ENCODE measurements at places on chromosomes 7 and 10.
A peak's percentile ranks its signal among the peaks of the same experiment; 100 is the strongest.

GRCh38 chr7:130388671-130389070, 8.4 kb downstream of the CPA1 start:
- DNase-seq, result no peak

DNA sequence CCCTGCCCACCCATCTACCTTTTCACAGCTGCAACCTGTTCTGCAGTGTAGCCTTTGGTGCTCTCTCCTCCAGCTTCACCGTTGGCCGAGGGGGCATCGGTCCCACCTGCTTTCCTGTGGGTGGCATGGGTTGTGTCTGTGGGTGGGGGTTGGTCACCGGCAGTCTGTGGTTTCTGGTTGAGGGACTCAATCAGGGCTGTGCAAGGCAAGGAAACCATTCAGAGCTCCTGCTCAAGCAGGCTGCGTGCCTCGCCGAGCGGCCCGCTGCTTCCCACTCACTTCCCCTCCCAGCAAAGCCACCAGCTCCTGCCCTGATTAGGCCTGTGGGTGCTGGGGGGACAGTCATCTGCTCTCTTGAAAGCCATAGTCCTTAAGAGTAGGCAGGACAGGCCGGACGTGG, 9.8 kb downstream of the DNAJB12 start:
- DNase-seq, result no peak

GRCh38 chr10:77156406-77156879, 481.2 kb downstream of the KCNMA1 start:
- peak; percentile 57 for DNase-seq

GRCh38 chr7:22587322-22587721, 87.3 kb upstream of the STEAP1B start:
- DNase-seq, result no peak

DNA sequence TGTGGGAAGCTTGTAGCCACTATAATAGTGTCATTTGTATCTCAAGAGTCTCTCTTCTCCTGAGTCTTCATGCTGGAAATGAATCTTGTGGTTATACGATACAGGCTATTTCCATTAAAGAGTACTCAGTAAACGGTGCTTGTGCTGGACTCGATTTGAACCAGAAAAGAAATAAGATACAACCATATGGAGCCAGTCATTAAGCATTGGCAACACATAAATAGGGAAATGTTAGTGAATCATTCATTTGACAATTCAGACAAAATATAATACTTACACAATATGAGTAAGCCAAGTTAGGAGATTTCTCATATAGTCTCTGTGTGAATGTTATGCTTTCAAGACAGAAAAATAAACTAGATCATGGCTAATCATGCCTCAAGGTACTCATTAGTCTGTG, 356.8 kb downstream of the PLXDC2 start:
- no peak for DNase-seq

- DNase-seq, result no peak
Measured at GRCh38 chr10:16856092-16856491, 38.9 kb upstream of the RSU1 start.

GRCh38 chr10:61792097-61792716, 109.3 kb upstream of the ARID5B start:
- no peak for DNase-seq

DNA sequence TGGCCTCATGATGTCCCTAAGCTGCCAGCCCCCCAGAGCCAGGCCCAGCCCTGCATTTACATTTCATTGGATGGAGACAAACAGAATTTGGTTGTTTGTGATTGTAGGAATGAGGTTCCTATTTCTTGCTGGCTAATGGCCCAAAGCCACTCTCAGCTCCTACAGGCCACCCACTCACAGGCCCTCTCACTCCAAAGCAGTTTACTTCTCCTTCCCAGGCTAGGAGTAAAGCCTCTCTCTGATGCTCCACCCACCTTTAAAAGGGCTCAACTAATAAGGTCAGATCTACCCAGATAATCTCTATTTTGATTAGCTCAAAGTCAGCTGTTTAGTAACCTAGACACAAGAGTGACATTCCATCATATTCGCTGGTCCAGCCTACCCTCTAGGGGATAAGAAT, 11.2 kb upstream of the CUZD1 start:
- DNase-seq, result peak; percentile 28

GRCh38 chr7:33903791-33904680, 1.3 kb upstream of the BMPER start:
- DNase-seq, result peak; percentile 41

DNA sequence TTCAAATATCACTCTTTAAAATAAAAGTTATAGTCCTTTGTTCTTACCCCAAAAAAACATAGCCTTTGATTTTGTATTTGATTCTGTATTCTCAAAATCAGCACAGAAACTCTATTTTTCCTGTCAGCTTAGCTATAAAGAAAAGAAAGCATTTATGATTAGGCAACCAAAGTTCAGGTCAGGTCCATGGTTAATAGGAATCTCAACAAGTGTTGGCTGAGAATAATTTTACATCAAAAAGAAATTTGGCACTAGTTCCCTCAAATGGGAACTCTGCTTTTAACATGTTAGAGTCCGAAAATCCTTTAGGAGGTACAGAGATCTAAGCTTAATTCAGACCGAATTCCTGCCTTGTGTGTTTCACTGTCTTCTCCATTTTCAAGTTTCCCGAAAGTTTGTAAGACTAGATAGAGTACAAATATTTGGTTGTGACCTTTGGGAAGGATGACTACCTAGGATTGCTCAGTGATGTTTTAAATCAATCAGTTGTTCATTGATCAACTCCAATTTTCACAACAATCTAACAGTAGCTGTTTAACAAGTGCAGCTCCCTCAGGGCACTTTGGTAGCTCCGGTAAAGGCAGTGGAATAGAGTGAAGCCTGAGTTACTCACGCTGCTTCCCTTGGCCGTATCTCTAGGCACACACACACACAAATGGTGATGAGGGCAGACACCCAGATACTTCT, 8.8 kb upstream of the ENO4 start:
- DNase-seq, result no peak

DNA sequence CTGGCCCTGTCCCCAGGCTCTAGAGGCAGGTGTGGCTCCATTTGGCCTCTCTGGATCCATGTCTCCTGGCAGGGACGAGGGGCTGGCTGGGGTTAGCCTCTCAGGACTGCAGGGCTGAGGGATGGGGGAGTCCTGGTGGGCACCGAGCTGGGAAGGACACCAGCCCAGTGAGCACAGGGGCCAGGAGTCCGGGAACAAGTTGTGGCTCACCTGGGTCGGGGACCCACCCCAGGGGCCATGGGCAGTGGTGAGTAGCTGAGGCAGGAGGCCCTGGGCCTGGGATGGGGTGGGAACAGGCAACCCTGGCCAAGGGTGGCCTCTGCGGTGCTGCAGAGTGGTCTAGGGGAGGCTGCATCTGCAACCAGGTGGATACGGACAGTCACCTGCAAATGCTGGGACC, 24.1 kb downstream of the ANTXRL start:
- DNase-seq, result no peak

- peak; percentile 8 for DNase-seq
Measured at GRCh38 chr10:85791818-85792532, 574.6 kb downstream of the GRID1 start.

DNA sequence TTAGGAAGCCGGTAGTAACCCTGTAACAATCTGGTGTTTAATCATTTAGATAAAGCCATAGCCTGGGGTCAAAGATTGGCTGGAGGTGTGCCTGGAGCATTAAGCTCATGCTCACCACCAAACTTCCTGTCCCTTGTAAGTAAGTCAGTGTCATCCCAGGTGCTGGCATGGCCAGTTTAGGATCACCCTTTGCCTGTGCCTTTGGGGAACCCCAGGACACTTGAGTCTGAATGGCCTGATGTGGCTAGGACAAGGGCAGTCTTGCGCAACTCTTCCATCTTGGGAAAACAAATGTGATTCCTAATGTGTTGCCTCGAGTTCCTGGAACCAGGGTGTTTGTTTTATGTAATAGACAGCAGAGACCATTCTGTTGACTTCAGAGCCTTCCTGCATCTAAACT, 154.8 kb downstream of the GRK5 start:
- DNase-seq, result no peak

DNA sequence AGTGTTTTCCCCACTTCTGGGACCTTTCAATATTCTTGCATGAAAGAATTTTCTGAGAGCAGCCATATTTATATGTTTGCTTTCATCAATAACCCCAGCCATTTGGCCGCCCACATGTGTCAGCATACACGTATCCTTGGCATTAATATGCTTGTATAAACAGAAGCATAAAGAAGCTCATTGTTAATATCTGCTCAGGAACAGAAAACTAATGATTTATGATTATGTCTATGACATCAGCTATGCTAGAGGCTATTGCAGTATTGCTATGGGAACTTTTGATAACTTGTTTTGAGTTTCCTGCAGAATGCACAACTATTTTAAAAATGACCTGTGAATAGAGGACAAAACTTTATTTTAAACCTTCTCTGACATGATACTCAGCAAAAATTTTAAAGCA, 300.9 kb upstream of the MTPN start:
- no peak for DNase-seq

GRCh38 chr10:28201410-28202400, 101.2 kb downstream of the MPP7 start:
- no peak for DNase-seq

- DNase-seq, result peak; percentile 57
Measured at GRCh38 chr7:100825751-100826513, 1.4 kb downstream of the EPHB4 start.

DNA sequence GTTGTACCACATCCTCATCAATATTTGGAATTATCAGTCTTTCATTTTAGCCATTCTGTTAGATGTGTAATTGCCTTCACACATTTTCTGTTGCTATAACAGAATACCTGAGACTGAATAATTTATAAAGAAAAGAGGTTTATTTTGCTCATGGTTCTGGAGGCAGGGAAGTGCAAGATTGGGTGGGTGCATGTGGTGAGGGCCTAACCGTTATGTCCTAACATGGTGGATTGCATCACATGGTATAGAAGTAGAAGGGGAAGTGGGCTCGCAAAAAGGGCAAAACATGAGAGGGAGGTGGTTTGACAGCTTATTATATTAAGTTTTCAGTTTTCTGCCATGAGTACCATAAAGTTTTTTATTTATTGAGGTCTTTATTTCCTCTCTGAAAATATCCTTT, 452.0 kb downstream of the ARL4A start:
- DNase-seq, result no peak

- peak; percentile 33 for DNase-seq
Measured at GRCh38 chr7:106167439-106168136, 55.5 kb upstream of the SYPL1 start.

DNA sequence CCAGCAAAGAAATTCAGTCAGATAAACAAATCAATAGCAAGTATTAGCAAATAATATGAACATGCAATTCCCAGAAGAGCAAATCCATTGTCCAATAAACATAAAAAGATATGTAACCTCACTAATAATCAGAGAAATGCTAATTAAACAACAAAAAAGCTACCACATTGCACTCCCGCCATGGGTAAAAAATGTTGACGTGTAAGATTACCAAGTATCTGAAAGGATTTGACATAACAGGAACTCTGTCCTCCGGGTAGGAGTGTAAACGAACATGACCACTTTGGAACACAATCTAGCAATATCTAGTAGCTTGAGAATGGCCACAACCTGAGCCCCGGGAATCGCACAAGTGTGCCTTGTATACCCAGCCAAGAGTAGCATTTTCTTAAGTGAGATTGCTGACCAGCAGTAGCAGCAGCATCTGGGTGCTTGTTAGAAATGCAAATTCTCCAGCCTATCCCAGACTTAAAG, 31.6 kb downstream of the DYDC1 start:
- DNase-seq, result no peak

GRCh38 chr7:31066516-31067130, 14.5 kb downstream of the ADCYAP1R1 start:
- DNase-seq, result no peak

DNA sequence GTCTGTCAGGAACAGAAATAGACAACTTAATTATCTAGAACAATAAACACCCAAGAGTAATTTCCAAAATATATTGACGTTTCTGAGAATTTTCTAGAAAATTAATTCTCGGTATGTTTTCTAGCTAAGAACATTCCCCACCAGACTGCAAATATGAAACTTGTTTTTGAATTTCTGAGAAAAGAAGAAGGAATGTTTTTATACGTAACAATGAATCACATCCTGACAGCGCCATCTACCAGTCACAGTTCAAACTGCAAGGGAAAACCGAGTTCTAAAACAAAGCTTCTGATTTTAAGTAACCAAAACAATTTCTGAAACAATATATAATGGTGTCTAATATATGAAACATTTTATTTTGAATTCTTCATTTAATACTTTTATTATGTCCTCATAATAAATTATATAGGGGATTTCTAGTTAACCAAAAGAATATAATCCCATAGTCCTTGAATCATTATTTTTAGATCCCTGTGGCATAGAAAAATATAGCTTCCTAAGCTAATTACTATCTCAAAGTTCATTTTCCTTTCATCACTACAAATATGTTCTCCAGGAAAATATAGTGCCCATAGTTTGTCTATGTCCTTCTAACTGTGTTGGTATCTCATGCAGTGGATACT, 34.5 kb upstream of the MEOX2 start:
- peak; percentile 83 for DNase-seq

DNA sequence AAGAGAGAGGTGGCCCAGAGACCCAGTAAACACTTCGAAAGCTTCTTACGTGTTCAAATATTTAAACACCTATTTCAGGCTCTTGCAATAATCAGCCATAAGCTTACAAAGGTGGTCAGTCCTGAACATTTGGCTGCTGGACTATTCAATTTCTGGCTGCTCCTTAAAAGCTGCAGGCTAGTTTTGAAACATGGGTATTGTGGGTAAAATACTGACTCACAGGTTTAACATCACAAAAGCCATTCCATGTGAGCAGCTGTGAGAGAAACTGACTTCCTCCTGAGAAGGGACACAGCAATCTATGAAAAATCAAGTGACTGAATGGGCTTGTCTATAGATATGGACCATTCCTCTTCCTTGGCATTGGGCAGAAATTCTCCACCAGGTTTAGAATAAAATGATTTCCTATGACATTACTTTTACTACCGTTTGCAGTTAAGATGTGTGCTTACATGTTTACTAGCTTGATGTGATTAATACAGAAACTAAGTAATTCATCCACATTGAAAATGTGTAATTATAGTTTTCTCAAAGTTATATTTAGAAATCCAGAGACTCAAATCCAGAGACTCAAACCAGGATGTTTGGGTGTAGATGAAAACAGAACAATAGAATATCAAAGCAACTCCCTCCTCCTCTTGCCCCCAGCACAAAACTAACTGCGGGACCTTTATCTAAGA, 252.3 kb downstream of the GATA3 start:
- no peak for DNase-seq

GRCh38 chr7:53518319-53518718, 482.9 kb downstream of the POM121L12 start:
- DNase-seq, result no peak

DNA sequence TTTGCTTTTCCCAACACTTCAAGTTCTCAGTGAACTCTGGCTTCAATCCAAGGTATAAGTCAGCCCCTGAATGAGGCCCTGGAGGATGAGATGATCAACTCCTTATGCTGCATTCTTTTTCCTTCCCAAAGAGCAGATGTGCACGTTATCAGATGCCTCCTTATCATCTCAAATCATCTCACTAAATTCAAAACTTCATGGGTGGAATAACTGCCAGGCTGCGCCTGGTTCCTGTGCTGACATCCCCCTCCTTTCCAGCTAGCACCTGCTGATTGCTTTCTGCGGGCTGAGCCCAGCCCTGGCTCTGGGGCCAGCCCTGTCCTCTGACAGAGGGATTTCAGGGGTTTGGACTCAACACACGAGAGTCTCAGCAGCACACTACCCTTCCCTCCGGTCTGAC, 44.9 kb downstream of the TLL2 start:
- no peak for DNase-seq

Measured in choroid plexus epithelial cell (primary cell).